ENCODE measurements at places on chromosomes 2 and 18. TPM values are rescaled to one million over a fixed set of nuclear protein-coding genes. Genes with fewer than 3 reads are reported as not detected.

GRCh38 chr2:157698430-157698829, 69.8 kb upstream of the ACVR1C start:
- no peak for DNase-seq

DNA sequence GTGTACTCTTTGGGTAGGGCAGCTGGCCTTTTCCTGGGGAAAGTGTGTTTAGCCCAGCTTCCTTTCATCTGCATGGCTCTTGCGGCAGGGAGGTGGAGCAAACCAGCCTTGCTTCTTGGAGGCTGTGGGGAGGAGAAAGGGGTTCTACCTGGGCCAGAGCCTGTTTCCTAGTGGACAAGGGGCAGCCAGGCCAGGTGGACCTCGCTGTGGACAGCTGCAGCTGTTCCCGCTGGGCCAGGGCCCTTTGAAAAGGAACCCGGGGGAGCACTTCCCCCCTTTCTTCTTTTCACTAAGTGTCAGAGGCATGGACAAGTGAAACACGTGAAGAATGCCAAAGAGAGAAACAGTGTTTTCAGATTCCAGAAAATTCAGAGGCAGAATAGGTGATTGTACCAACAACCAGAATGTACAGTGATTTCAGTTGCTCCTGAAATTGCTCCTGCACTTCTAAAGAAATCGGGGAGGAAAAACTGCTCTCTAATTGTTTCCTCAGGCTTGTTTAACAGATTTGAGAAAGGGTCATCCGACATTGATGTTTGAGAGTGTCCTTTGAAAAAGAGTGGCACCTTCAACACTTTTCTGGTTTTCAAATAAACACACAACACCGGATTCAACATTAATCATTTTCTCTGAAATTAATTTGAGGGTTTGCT, 3.9 kb downstream of the GLI2 start:
- no peak for DNase-seq

GRCh38 chr2:144404586-144405314, 115.2 kb downstream of the ZEB2 start:
- DNase-seq = no peak

DNA sequence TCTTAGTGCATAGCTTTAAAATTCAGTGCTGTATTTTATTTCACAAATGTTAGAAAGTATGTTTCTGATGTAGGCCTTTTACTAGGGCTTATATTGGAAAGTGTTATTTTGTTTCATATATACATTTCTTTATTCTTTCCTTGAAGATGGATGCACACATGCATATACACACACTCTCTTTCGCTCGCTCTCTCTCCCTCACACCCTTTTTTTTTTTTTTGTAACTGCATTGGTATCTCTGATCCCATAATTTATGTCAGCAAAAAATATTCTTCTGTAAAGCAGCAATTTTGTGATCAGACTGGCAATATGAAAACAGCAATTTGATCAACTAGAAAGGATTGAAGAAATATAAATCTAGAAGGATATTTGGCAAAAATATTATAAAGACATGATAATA, 2.0 kb downstream of the MBD5 start:
- no peak for DNase-seq

GRCh38 chr2:51324051-51324450, 292.1 kb upstream of the NRXN1 start:
- no peak for DNase-seq

The HRH4 gene
- polyA plus RNA-seq = 0.05 TPM

The CIDEA gene
- not detected for polyA plus RNA-seq

All from BJ (cell line).